ENCODE measurements at places on chromosomes 12 and 14.

- no peak for DNase-seq
Observed at GRCh38 chr12:9127936-9128663, 12.4 kb upstream of the A2M start.

DNA sequence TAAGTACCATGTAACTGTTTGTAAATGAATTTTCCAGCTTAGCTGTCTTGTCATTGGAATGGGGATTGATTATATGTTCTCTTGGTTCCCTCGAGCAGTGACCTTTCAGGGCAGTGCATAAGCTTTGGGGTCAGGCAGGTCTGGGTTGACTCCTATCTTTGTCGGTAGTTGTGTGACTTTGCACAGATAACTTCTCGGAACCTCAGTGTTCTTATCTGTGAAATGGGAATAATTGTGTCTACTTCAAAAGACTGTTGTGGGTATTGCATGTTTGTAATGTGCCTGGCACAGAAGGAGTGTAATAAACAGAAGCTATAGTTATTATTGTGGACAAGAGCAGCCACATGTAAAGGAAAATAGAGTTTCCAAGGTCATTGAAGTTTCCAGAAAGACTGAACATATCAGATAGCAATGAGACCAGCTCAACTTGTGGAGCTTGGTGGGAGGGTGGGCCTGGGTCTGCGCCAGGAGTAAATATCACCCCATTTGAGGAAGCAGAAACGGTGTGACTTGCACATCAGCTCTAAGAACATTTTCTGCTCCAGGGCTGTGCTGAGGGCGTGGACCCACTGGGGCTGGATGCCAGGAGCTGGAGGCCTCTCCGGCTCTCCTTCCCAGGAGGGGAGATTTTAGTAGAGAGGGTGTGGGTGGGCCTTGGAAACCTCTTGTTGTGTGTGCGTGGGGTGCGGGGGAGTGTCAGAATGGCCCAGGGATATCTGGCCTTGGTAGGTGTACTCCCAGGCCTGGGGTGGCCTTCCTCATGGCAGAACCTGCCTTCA, 19.7 kb downstream of the FOS start:
- DNase-seq: no peak

- no peak for DNase-seq
Observed at GRCh38 chr14:90487031-90487430, 90.2 kb downstream of the CALM1 start.

DNA sequence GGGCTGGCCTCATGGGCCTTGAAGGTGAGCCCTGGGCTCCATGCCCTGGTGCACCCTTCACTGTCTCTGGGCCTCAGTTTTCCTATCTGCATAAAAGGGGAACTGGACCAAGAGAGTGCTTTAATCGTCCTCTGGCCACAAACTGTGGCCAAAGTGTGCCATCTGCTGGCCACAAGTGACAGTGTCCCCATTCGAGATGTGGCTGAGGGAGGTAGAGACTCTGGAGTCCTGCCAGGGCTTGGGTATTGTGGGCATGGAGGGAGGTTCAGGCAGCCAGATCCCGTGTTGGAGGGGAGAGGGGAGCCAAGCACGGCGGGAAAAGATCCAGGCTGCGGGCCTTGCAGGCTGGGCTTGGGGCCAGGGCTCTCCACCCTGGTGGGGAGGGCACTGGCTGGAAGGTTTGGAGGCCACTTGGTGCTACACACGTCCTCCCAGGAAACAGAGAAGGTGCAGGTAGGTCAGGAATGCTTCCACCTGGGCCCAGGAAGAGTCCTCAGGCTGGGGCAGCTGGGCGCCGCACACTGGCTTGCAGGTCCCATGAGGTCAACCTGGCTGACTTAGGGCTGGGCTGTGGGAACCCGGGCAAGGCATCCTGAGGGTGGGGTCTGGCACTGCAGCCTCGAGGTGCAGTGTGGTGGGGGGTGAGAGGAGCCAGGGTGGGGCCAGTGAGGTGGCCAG, 7.3 kb upstream of the KIF26A start:
- DNase-seq: no peak
